ENCODE measurements at places on chromosomes 11 and 22.

DNA sequence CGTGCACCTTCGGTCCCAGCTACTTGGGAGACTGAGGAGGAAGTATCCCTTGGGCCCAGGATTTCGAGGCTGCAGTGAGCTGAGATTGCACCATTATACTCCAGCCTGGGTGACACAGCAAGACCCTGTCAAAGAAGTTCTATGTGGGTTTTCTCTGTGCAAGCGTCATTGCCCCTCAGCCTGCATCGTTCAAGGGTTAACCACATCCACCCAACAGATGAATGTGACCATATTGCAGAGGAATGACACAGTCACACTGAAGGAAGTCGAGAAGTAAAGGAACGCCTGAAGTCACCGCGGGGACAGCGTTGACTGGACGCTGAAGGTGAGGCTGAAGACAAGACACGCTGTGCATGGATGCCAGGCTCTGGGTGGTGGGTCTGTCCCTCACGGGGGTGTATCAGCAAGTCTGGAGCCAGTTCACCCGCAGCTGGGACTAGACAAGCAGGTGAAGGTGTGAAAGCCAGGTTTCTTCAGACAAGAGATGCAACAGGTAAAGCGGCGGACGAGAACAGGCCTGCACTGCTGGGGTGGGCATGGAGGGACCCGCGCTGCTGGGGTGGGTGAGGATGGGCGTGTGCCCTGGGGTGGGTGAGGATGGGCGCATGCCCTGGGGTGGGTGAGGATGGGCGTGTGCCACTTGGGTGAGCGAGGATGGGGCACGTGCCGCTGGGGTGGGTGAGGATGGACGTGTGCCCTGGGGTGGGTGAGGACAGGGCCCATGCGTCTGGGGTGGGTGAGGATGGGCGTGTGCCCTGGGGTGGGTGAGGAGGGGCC is 36.5 kb upstream of the TOLLIP start:
- DNase-seq = no peak

DNA sequence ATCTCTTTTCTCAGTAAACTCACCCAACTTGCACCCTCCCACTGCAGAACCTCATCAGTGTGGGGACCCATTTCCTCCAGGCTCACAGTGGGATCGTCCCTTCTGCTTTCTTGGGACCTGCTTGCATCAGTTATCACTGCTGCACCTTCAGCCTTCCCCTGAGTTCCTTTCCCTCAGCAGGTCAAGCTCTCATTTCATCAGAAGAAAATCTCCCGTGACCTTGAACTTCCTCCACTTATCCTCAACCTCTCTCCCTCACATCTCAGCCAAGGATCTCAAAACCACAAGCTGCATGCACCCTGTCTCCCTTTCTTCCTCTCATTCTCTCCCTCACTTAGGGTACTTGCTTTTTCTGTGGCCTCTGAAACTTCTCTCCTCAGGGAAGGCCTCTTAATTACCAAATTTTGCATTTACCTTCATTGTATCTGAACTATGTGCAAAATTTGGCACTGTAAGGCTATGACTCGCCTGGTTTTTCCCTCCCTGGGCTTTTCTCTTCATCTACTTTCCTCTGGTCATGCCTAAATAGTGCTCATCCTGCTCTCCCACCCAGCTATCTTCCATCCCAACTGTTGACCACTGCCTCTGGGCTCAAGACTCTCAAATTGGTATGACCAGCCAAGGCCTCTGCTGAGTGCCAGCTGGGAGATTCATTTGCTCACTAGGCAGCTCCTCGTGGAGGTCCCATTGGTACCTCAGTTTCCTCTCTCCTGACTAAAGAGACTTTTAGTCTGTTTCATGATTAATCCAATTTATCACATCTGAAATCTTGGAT is 2.7 kb upstream of the RCE1 start:
- no peak for DNase-seq

DNA sequence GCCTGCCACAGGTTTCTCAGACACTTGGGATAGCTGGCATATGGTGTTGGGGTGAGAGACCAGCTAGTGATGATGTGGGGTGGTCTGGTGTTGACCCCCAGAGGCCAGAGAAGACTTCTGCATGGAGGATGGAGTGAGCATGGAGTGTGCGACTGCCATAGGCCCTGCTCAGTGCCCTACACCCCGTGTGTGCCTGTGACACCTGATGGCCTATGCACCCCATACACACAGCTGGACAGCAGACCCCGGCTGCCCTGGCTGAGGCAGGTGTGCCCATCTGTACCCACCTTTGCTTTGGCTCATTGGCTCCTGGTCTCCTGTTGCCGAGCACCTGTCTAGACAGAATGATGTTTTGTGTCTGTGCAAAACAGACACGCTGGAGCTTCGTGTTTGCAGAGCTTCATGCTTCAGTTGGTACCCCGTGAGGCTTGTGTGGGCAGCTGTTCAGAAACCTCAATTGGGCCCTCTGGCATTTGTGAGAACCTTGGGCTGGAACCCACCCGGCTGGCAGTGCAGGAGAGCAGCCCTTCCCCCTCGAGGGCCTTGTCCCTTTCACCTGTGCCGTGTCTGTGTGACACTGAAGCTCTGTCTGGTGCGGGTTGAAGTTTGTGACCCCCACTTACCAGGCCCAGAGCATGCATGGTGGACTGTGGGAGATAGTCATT is 27.6 kb downstream of the BCR start:
- no peak for DNase-seq

- DNase-seq = no peak
Observed at GRCh38 chr22:47139013-47139789, 376.8 kb downstream of the TBC1D22A start.

DNA sequence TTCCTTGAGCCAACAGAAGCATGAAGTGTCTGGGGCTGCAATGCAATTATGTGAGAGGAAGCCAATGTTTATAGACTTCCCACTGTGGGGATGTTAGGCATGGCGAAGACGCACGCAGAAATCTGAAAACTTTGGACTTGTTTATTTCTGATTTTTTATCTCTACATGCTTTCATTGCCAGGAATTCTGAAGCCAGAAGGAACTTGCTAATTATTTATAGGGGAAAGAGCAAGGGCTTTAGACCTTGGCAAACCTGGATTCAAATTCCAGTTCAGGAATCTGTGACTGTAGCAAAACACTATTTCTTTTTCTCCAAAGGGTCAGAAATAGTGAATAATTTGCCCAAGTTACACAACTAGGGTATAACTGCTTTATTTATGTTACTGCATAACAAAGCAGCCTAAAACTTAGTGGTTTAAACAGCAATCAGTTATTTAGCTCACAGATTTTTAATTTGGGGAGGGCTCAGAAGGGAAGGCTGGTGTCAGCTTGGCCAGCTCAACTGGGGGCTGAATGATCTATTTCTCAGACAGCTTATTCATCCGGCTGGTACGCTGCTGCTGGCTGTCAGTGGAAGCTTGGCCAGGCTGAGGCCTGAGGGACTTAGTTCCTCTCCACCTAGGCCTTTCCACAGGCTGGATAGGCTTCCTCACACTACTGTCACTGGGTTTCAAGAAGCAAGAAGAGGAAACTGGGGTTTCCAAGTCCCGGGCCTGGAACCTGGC is 1.9 kb upstream of the OR6Q1 start:
- DNase-seq = no peak

GRCh38 chr11:74459584-74459983 is 7.8 kb downstream of the KCNE3 start:
- no peak for DNase-seq

GRCh38 chr22:49734882-49735281 is 92.8 kb downstream of the BRD1 start:
- no peak for DNase-seq

GRCh38 chr11:87966694-87967093 is 208.5 kb downstream of the RAB38 start:
- no peak for DNase-seq

DNA sequence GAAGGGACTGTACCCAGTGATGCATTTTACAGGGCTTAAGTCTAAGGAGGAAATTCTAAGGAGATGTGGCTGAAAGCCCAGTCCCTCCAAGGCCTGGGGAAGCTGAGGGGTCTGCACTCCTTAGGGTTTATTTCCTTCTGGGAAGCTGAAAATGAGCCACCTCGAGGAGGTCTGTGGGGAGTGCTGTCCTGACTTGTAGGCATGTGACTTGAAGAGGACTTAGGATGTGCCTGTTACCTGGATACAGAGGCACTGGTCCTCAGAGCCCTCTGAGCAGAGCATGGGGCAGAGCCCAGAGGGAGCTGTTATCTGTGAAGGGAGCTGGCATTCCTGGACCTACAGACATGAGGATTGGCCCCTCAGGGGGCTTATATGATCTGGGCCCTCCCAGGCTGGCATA is 77.1 kb downstream of the TP53I11 start:
- DNase-seq = no peak

GRCh38 chr22:24175160-24175808 is 6.0 kb upstream of the SUSD2 start:
- DNase-seq = no peak

- no peak for DNase-seq
Observed at GRCh38 chr22:23793326-23793725, 6.6 kb downstream of the SMARCB1 start.

Measured in iPS DF 6.9 (cell line).